Cerebellum (tissue), 4 donors: ENCODE measurements at places on chromosomes 4 and X. TPM values are rescaled to one million over a fixed set of nuclear protein-coding genes. Genes with fewer than 3 reads are reported as not detected.

Gene COL25A1
- 21.9 TPM for total RNA-seq

Gene GAGE12J
- total RNA-seq = not detected

Gene CT45A10
- not detected for total RNA-seq

Gene FAM193A
- 27.9 TPM for total RNA-seq

Gene SLC4A4
- total RNA-seq = 29.7 TPM

Gene PNMA5
- 0.82 TPM for total RNA-seq

Gene PSAPL1
- total RNA-seq = not detected

Gene CXorf65
- total RNA-seq = not detected

Gene GAGE12H
- total RNA-seq = not detected

Gene NDST3
- 47.4 TPM for total RNA-seq

Gene JCHAIN
- 3.6 TPM for total RNA-seq

Gene CTAG2
- total RNA-seq = not detected

Gene ADRA2C
- 5.3 TPM for total RNA-seq

Gene P2RY10
- total RNA-seq = not detected

Gene BEND4
- 4.5 TPM for total RNA-seq

Gene USP17L21
- total RNA-seq = not detected

Gene ADH1C
- total RNA-seq = 1.1 TPM

Gene CXCL6
- 1.00 TPM for total RNA-seq

Gene NKAP
- total RNA-seq = 6.9 TPM

Gene GC
- total RNA-seq = not detected

Gene LRP2BP
- 13.4 TPM for total RNA-seq

Gene IGFBP7
- 26.9 TPM for total RNA-seq

Gene HMGB2
- total RNA-seq = 54.9 TPM

Gene STAG2
- total RNA-seq = 90.6 TPM

Gene KLKB1
- 0.45 TPM for total RNA-seq

Gene NRK
- 15.5 TPM for total RNA-seq

Gene SLBP
- 25.5 TPM for total RNA-seq

Gene HMX1
- total RNA-seq = 0.18 TPM

Gene FATE1
- total RNA-seq = not detected

Gene TMPRSS11A
- not detected for total RNA-seq

Gene BBS12
- 7.3 TPM for total RNA-seq
